ENCODE measurements at places on chromosomes 1 and 21.

GRCh38 chr1:97392701-97393100, 528.1 kb downstream of the DPYD start:
- DNase-seq = no peak

GRCh38 chr1:101444873-101445618, 208.2 kb downstream of the S1PR1 start:
- DNase-seq = no peak

- no peak for DNase-seq
These were observed 57.5 kb upstream of the EPS8L3 start for GRCh38 chr1:109821221-109821669.

- DNase-seq = no peak
These were observed 13.3 kb upstream of the GNG12 start for GRCh38 chr1:67846538-67846937.

DNA sequence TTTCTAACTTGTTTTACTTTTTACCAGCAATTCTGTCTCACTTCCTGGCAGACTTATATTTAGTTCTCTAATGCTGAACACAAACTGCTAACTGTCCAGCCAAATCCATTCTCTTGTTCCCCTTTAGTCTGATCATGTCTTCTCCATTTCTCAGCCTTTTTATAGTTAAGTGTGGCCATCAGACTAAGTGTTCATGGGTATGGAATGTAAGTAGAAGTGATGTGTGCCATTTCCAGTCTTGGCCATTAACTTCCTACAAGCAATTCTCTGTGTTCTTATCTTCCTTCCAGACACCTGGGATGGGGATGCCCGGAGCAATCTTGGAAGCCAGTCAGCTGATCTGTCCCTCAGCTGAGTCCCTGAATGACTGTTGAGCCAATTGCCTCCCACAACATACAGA, 165.8 kb downstream of the ST6GALNAC3 start:
- DNase-seq = no peak

DNA sequence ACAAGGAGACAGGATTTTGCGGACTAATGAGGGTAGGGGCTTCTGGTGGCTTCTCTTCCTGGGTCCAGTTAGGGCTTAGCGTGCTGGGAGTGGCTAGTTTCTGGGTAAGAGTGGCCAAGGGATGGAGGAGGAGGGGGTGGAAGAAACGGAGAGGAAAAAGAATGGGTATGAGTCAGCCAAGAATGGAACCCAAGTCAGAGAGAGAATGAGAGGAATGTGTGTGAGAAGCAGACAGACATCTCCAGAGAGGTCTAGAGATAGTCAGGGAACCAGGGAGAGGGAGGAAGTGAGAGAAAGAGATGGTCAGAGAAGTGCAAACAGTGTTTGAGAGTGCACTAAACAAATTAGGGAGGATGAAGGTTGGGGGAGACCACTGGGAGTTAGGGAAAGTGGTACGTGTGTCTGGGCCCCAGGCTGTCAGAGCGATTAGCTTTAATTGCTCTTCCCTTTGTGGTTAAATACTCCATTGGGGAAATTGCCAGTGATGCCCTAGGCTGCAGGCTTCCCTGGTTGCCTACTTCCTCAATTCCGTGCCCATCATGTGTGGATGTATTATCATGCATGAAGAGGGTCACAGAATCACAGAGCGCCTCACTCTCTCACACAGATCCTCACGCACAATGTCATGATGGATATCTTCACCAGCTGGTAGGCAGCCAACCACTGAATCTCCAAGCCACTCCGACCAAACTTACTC, 1.4 kb downstream of the PEA15 start:
- DNase-seq = no peak

DNA sequence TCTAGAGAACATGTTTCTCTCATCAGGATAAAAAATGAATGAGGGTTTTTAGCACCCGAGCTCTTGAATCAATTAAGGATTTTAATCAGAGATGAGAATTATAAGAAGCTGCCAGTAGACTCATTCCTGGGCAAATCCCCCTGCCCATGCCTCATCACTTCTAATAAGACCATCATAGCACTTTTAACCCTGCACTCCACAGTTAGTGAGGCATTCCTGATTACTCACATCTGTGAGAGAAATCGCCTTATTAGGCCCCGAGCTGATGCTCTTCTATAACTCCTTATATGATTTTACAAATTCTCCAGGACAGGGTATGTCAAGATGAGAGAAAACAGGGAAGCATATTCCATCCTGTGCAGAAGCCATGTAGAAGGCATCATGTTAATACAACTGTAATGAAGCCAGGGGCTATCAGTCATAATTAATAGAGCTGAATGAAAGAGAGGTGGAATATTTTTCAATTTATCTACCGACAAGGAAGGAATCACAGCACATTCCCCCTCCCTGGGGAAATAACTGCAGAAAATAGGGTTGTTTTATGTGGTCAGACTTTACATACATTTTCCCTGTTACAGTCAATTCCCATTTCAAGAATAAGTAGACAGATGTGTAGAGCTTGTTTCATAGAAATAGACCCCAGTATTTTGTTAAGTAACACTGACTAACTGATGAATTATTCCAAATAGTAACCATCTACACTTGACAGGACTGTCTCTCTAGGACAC, 272.7 kb downstream of the HHIPL2 start:
- DNase-seq = no peak

- DNase-seq = no peak
These were observed 7.6 kb downstream of the ENAH start for GRCh38 chr1:225645194-225645895.

- no peak for DNase-seq
These were observed 164.6 kb downstream of the DNM3 start for GRCh38 chr1:172005856-172006255.

DNA sequence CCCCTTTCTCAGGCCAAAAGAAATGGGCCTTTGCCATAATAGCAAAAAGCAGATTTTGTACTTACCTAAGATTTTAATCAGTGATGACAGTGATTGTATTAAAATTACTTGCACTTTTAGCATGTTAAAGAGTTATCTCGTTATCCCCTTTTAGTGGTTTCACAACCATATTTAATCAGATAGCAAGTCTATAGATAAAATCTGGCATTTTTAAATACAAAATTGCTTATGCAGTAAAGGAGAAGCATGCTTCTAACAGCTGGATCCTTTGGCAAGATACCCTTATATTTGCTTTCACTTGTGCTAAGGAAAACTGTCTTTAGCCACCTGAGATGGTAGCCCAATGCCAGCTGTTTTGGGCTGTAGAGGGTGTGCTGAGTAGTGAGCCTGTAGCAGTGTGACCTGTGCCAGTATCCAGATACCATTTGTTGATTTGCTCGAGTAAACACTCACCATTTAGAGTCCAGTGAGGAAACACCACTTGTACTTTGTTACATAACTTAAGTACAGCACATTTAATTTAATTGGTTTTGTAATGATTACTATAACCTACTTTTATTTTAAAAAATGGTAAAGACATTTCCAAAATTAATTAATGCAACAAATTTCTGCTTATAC, 314.4 kb upstream of the ZP4 start:
- no peak for DNase-seq

DNA sequence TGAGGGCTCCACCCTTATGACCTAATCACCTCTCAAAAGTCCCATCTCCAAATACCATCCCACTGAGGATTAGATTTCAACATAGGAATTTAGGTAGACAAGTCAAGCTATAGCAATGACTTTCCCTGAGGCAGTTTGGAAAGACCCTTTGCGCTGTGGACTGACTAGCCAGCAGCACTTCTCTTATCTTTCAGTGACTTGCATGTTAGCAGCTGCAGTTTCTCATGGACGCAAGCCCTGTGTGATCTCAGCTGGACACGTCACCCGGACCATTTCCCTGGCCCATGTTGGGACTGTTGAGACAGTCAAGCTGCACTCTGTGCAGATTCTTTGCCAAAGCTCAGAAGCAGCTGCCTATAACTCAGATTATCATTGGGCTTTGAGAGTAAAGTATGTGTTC, 408.1 kb upstream of the USP24 start:
- no peak for DNase-seq

GRCh38 chr1:45953934-45954847, 150.8 kb downstream of the MAST2 start:
- DNase-seq = no peak

DNA sequence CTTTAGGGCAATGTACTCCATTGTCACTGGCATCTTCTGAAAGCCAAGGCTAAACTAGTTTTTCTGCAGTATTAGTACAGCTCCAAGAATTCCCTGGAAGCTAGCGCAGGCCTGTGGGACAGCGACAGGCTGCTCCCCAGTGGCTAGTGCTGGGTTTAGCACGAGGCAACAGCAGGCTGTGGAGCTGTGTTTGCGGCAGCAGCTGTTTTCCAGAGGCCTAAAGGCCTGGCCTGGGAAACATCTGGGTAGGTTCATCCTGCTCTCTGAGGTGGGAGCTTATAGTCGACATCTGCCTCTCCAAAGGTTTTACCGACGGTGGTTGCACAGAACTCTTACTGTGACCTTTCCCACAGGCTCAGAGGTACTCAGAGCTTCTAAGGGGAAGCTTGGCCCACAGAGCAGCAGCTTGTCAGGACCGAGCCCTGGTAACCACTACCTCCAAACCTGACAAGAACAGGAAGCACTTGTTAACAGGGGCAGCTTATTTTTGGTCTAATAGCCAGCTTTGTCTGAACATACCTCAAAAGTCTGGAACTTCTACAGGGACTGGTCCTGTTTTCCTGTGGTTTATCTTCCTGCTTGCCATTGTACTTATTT, 17.2 kb downstream of the CC2D1B start:
- peak; percentile 56 for DNase-seq

GRCh38 chr1:210239349-210240111, 6.9 kb downstream of the SERTAD4 start:
- DNase-seq = no peak

- no peak for DNase-seq
These were observed 56.4 kb downstream of the DIP2A start for GRCh38 chr21:46515109-46515508.

DNA sequence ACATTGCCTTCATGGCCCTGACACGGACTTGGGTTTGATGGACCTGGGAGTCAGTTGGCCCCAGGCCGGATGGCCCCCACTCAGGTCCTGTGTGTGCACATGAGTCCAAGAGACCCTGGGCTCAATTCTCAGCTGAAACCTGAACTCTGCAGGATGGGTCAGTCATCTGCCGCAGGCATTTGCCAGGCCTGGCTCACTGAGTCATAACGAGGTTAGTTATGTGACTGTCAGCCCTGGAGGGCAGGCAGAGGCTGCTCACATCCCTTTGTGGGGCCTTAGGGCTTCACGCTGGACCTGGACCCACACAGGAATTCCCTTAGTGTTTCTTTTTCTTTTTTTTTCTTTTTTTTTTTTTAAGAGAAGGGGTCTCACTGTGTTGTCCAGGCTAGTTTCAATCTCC, 46.5 kb downstream of the PSMG1 start:
- no peak for DNase-seq

- no peak for DNase-seq
These were observed 4.7 kb downstream of the SCAF4 start for GRCh38 chr21:31727181-31727580.

DNA sequence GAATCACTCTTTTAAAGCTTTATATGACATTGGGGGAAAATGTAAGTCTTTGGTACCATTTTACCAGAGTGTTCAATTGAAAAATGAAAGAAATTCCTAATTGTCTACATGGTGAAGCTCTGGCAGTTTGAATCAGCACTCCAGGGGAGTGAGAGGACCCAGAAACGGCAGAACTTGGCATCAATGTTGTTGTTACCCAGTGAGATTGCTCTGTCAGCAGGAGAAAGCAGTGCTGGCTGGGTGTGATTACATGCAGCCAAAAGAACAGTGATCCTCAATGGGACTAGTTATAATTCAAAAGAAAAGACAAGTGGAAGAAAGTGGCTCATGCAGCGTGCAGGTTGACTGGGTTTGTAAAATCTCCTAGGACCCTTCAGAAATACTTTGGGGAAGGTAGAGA, 206.4 kb downstream of the PTPRC start:
- DNase-seq = no peak

DNA sequence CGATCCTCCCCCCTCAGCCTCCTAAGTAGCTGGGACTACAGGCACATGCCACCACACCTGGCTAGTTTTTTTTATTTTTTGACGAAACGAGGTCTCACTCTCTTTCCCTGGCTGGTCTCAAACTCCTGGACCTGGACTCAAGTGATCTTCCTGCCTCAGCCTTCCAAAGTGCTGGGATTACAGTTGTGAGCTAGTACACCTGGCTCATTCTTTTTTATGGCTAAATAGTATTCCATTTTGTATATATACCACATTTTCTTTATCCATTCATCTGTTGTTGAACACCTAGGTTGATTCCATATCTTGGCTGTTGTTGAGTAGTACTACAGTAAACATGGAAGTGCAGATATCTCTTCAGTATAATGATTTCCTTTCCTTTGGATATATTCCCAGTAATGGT, 62.3 kb upstream of the RCC1 start:
- no peak for DNase-seq

DNA sequence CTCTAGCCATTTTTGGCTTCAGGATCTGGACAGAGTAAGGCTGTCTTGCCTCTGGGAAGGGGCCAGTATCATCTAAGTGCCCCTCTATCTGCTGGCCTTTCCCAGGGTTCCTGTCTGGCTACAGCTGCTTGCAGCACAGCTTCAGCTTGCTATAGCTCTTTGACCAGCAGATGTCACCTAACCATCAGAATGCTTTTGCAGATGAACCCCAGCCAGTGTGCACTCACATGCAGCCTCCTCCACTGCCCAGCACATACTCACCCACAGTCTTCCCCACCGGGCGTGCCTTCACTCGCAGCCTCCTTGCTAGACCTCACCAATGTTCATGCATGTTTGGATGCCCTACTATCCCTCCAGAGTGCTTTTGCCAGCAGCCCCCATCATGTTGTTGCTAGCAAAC, 769.0 kb downstream of the BRINP3 start:
- no peak for DNase-seq

DNA sequence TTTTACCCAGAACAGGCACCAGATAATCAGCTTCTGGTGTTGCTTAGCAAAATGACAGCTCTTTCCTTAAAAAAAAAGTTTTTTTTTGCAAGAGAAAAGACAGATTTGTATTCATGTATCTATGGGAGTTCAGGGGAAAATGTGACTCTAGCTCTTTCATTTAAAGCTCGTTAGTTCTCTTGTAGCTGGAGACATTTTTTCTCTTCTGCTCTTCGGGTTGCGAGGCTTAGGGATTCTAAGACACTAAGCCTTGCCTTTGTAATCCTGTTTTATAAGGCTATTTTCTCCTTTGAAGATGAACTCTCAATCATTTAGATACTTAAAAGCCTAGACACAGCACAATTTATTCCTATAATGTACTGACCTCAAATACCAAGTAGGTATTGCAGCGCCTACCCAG, 40.3 kb upstream of the EDARADD start:
- no peak for DNase-seq

- no peak for DNase-seq
These were observed 413.9 kb downstream of the DUSP10 start for GRCh38 chr1:221327954-221328353.

- no peak for DNase-seq
These were observed 52.9 kb upstream of the DIPK1A start for GRCh38 chr1:93014168-93014567.

Data from substantia nigra (tissue), 51 donors.